ENCODE measurements at places on chromosomes 2 and 18.

DNA sequence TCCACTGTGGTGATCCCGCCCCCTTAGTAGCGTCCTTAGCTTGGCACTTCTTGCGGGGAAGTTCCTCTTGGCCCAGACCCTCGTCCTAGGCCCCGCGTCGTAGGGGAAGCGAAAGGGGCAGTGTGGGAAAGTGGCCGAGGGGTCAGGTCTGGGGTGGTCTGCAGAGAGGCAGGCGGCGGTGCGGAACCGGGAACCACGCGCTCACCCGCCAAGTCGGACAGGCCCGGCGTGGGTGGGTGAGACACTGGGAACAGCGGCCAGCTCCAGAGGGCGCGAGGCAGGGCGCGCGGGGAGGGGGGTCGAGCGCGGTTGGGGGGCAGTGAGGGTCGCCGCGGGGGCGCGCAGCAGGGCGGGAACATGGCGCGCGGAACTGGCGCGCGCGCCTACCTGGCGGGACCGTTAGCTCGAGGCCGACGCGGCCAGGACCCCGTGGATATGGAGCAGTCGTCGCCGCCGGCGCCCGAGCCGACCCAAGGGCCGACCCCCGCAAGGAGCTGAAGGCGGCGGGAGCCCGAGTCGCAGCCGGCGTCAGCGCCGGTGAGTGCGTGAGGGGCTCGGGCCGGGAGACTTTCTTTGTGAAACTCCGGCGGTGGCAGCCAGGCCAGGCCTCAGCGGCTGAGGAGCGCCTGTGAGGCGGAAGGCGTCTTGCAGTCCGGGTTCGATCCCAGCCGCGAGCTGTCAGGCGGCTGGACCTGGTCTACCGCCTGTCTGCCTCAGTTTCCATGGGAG is 2896.7 kb upstream of the TEKT4 start:
- no peak overlapping the region for H3K27ac ChIP-seq
- H3K36me3 ChIP-seq = no peaks in the 10 kb centered on the region
- no peaks in the 10 kb centered on the region for H3K4me1 ChIP-seq
- H3K4me3 ChIP-seq = no peak overlapping the region
- DNase-seq = no peak
- peaks cover 33% of the 10 kb centered on the region for H3K27me3 ChIP-seq

DNA sequence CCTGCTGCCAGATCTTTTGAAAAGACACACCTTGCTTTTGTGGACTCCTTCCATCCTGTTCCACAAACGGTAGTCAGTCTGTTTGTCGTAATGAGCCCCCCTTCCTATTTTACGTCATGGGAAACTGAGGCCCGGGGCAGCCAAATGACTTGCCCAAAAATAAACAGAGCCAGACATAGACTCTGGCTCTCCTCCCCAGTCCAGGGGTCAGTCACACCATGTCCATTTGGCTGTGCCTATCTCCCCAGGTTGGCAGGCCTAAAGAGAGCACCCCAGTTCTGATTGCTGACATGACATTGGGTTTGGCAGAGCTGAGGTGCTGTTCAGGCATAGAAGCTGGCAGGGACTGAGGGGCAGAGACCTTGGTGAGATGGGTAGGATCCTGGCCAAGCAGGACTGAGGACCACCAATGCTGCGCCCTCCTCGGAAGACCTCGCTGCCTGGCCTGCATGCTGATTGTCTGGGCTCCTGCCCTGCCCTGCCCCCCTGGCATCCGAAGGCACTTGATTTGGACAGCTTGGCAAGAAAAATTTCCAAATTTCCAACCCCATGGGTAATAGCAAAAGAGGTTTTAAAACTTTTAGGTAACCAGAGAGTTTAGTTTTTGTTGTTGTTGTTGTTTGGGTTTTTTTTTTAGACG is 335.4 kb downstream of the DYSF start:
- peaks cover 9% of the 10 kb centered on the region for H3K27me3 ChIP-seq
- no peaks in the 10 kb centered on the region for H3K4me1 ChIP-seq
- H3K27ac ChIP-seq = no peak overlapping the region

GRCh38 chr18:14086458-14087231 is 45.6 kb downstream of the ZNF519 start:
- no peaks in the 10 kb centered on the region for H3K36me3 ChIP-seq
- no peaks in the 10 kb centered on the region for H3K27me3 ChIP-seq
- no peak overlapping the region for H3K4me3 ChIP-seq
- H3K27ac ChIP-seq = no peak overlapping the region
- no peaks in the 10 kb centered on the region for H3K4me1 ChIP-seq

GRCh38 chr2:239027391-239028252 is 179.7 kb downstream of the TWIST2 start:
- no peak overlapping the region for H3K27ac ChIP-seq
- no peaks in the 10 kb centered on the region for H3K36me3 ChIP-seq
- no peak overlapping the region for H3K4me3 ChIP-seq

GRCh38 chr18:35688757-35689156 is 107.2 kb downstream of the GALNT1 start:
- no peak overlapping the region for H3K27ac ChIP-seq
- peaks cover 9% of the 10 kb centered on the region for H3K4me1 ChIP-seq
- DNase-seq = no peak
- H3K27me3 ChIP-seq = no peaks in the 10 kb centered on the region
- peaks cover 46% of the 10 kb centered on the region for H3K36me3 ChIP-seq

GRCh38 chr2:207337234-207338219 is 171.8 kb upstream of the KLF7 start:
- H3K36me3 ChIP-seq = no peaks in the 10 kb centered on the region
- no peaks in the 10 kb centered on the region for H3K27me3 ChIP-seq
- peak overlapping the region; percentile 93 for H3K27ac ChIP-seq

DNA sequence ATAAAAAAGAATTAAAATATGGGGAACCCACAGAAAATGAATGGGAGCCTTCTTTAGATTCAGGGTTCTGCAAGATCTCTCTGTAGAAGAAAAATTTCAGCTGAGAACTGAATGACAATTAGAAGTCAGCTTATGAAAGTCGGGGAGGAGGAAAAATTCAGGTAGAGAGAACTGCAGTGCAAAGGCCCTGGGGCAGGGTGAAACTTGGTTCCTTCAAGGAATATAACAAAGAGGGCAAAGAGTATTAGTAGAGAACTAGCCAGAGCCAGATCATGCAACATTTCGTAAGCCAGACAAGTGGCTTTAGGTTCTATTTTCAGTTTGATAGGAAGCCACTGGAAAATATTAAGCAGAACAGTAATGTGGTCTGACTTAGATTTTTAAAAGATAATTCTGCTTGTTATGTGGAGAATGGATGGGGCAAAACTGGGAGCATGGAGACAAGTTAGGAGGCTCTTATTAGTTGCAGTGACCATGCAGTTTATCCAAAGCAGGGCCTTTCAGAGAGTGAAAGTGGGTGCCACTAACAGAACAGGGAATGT is 27.9 kb downstream of the RAB27B start:
- DNase-seq = no peak
- H3K4me3 ChIP-seq = no peak overlapping the region
- no peak overlapping the region for H3K27ac ChIP-seq
- no peaks in the 10 kb centered on the region for H3K27me3 ChIP-seq
- no peaks in the 10 kb centered on the region for H3K36me3 ChIP-seq

DNA sequence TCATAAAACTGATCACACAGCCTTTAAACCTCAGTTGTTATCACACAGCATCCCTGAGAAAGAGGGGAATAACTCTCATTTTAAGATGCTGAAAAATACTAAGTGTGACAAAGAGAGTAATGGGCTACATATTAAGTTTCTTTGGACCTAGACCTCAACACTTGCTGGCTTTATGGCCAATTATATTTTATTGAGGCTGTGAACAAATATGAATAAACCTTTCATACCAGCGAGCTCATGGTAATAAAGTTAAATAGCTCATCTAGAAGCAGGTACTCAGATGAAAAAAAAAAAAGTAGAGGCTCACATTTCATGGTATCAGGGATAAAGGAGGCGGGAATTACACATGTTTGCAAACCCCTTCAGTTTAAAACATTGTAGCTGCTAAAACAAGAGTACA is 75.7 kb downstream of the DOCK10 start:
- no peak overlapping the region for H3K4me3 ChIP-seq
- no peak overlapping the region for H3K27ac ChIP-seq
- H3K4me1 ChIP-seq = no peaks in the 10 kb centered on the region
- DNase-seq = no peak
- H3K36me3 ChIP-seq = no peaks in the 10 kb centered on the region
